Activated CD4-positive, alpha-beta T cell treated with anti-CD3 and anti-CD28 coated beads, Interleukin-2, amount 10 ng/mL, durations not matched to agents 24 days and 14 days (primary cell): ENCODE measurements at places on chromosomes 1 and 21. TPM values are rescaled to one million over a fixed set of nuclear protein-coding genes. Genes with fewer than 3 reads are reported as not detected.

- H3K4me3 ChIP-seq, result no peak overlapping the region
- H3K27ac ChIP-seq, result no peak overlapping the region
- no peaks in the 10 kb centered on the region for H3K4me1 ChIP-seq
- H3K27me3 ChIP-seq, result no peaks in the 10 kb centered on the region
- no peaks in the 10 kb centered on the region for H3K36me3 ChIP-seq
- no peak for DNase-seq
Observed at GRCh38 chr1:68141071-68142021, 90.9 kb upstream of the DIRAS3 start.

DNA sequence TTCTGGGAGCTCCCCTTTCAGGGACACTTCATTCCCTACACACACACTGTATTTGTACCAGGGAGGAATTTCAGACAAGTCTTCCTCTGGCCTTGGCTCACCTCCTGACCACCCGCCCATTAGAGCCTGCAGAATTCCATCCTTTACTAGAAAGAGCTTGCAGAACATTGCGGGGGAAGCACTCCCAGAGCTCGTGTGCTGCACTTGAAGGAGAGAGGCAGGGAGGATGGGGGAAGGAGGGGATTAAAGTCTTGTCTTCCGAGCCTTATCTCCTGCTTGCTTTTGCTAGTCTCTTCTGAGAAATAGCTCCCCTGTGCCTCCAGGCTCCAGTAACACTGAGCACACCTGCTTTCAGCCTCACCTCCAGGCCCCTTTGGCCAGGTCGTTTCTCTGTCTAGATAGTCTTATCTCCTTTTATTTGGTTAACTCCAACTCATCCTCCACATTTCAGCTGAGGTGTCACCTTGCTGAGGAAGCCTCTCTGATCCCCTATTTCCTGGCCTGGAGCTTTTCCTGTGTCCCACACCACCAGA lies 62.0 kb downstream of the PCNX2 start:
- H3K27me3 ChIP-seq, result no peaks in the 10 kb centered on the region
- peaks cover 35% of the 10 kb centered on the region for H3K36me3 ChIP-seq
- H3K27ac ChIP-seq, result no peak overlapping the region
- no peak overlapping the region for H3K4me3 ChIP-seq

- peaks cover 41% of the 10 kb centered on the region for H3K36me3 ChIP-seq
- peaks cover 29% of the 10 kb centered on the region for H3K4me1 ChIP-seq
- no peak for DNase-seq
- no peak overlapping the region for H3K27ac ChIP-seq
Observed at GRCh38 chr1:244659694-244660093, 6.8 kb downstream of the DESI2 start.

The IL22RA1 gene
- not detected in 2 replicates for total RNA-seq

DNA sequence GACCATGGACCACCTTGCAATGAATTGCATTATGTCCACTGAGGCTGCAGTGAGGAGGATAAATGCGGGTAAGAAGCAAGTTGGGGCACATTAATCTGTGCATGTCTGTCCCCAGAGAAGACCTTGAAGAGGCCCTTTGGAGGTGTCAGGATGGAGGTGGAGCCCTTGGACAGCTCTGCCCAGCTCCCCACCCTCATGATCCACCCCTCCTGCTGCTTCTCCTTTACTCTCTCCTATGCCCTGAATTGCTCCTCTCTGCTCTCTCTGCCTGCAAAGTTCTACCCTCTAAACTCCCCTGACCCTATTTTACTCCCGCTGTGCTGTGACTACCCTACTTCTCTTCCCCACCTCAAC lies 292.4 kb upstream of the USP24 start:
- H3K4me1 ChIP-seq, result no peaks in the 10 kb centered on the region
- H3K27ac ChIP-seq, result no peak overlapping the region
- no peak for DNase-seq
- peaks cover 4% of the 10 kb centered on the region for H3K27me3 ChIP-seq
- H3K4me3 ChIP-seq, result no peak overlapping the region

The ADAM30 gene
- total RNA-seq, result not detected in 2 replicates

GRCh38 chr1:115188680-115189395 lies 99.5 kb upstream of the TSPAN2 start:
- peaks cover 9% of the 10 kb centered on the region for H3K4me1 ChIP-seq
- no peak for DNase-seq
- H3K27ac ChIP-seq, result no peak overlapping the region

The RGL1 gene
- total RNA-seq, result 1.7 and 2.0 TPM in 2 replicates

The FCRL5 gene
- not detected in 2 replicates for total RNA-seq

GRCh38 chr1:32142446-32143301 lies 34.8 kb downstream of the KPNA6 start:
- H3K4me1 ChIP-seq, result peaks cover 34% of the 10 kb centered on the region
- DNase-seq, result no peak
- peaks cover 32% of the 10 kb centered on the region for H3K36me3 ChIP-seq
- peak overlapping the region; percentile 36 for H3K27ac ChIP-seq
- no peaks in the 10 kb centered on the region for H3K27me3 ChIP-seq
- H3K4me3 ChIP-seq, result no peak overlapping the region
